H9 (cell line): ENCODE measurements at places on chromosomes 4 and X. TPM values are rescaled to one million over a fixed set of nuclear protein-coding genes. Genes with fewer than 3 reads are reported as not detected.

SRPX gene
- total RNA-seq, result 2.5 and 2.8 TPM in 2 replicates

GLOD5 gene
- not detected in 2 replicates for total RNA-seq

FRMPD4 gene
- total RNA-seq, result 0.18 and 0.24 TPM in 2 replicates

DAPP1 gene
- not detected in 2 replicates for total RNA-seq

- no peaks in the 10 kb centered on the region for H3K27me3 ChIP-seq
- H3K4me1 ChIP-seq, result no peaks in the 10 kb centered on the region
- no peak overlapping the region for H3K4me3 ChIP-seq
- DNase-seq, result no peak
These were observed 250.0 kb upstream of the NR3C2 start for GRCh38 chr4:148692242-148692641.

GRCh38 chr4:183959319-183960045 is 54.4 kb downstream of the STOX2 start:
- H3K4me1 ChIP-seq, result peaks cover 9% of the 10 kb centered on the region; the same call in 1 of the 2 replicates
- no peak for DNase-seq
- no peak overlapping the region for H3K4me3 ChIP-seq
- H3K27ac ChIP-seq, result no peak overlapping the region
- H3K27me3 ChIP-seq, result no peaks in the 10 kb centered on the region; the same call in 1 of the 2 replicates
- H3K36me3 ChIP-seq, result no peaks in the 10 kb centered on the region

- no peaks in the 10 kb centered on the region for H3K27me3 ChIP-seq
- no peak for DNase-seq
- no peaks in the 10 kb centered on the region for H3K36me3 ChIP-seq
- no peak overlapping the region for H3K27ac ChIP-seq
- no peak overlapping the region for H3K4me3 ChIP-seq
These were observed 31.6 kb upstream of the RPS6KA6 start for GRCh38 chrX:84219551-84219950.

- peaks cover 17% of the 10 kb centered on the region; the same call in 2 of the 3 replicates for H3K36me3 ChIP-seq
- H3K4me1 ChIP-seq, result no peaks in the 10 kb centered on the region
- no peaks in the 10 kb centered on the region for H3K27me3 ChIP-seq
- H3K4me3 ChIP-seq, result no peak overlapping the region
These were observed 101.4 kb downstream of the CDS1 start for GRCh38 chr4:84684361-84684760.

DNA sequence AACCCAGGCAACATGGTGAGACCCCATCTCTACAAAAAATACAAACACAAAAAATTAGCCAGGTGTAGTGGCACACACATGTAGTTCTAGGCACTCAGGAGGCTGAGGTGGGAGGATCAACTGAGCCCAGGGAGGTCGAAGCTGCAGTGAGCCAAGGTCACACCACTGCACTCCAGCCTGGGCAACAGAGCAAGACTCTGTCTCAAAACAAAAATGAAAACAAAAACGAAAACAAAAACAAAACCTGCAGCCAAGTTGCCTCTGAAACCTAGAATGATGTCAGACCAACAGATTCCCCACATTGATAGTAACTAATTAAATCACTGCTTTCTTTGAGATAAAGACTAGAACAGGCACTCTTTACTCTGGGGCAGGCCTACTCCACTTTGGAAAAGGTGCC is 104.5 kb downstream of the AMELX start:
- no peaks in the 10 kb centered on the region for H3K4me1 ChIP-seq
- H3K4me3 ChIP-seq, result no peak overlapping the region
- DNase-seq, result no peak
- no peak overlapping the region for H3K27ac ChIP-seq

DNA sequence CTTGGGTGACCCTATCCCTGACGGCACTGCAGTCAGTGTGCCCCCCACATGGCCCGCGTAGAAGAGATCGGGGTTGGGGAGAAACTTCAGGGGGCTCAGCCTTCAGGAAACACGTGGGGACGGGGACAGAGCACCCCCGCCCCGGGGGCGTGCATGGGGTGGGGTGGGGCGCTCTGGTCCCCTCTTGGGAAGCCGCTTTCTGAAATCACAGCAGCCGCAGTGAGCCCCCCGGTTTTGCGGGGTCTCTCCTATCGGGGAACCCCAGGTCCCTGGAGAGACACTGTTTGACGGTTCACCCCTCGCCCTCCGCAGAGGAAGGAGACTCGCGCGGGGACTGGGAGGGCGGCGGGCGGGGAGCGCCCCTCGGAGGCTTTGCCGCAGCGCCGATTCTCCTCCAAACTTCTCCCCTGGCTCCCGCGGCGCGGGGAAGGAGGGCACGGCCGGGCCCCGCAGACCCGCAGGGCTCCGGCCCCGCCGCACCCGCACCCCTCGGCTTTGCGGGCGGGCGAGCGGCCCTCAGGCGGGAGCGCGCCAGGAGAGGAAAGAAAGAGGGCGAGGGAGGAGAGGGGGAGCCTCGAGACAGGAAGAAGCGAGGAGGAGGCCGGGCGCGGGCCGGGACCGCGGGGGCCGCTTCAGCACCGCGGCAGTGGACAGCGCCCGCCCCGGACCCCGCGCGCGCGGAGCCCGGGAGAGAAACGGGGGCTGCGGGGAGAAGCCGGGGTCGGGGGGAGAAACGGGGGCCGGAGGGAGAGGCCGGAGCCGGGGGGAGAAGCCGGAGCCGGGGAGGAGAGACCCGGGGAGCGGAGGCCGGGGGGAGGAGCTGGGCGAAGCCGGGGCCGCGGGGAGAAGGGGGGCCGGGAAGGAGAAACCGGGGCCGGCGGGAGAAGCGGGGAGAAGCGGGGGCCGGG is 612 bp downstream of the CPLX1 start:
- DNase-seq, result no peak
- no peaks in the 10 kb centered on the region for H3K4me1 ChIP-seq
- H3K36me3 ChIP-seq, result no peaks in the 10 kb centered on the region
- H3K27me3 ChIP-seq, result peaks cover 30% of the 10 kb centered on the region; the same call in 1 of the 2 replicates
- H3K4me3 ChIP-seq, result no peak overlapping the region
- H3K27ac ChIP-seq, result no peak overlapping the region

GRCh38 chr4:183855323-183856190 is 49.5 kb upstream of the STOX2 start:
- no peak overlapping the region for H3K4me3 ChIP-seq
- H3K4me1 ChIP-seq, result no peaks in the 10 kb centered on the region
- no peak for DNase-seq
- H3K27ac ChIP-seq, result no peak overlapping the region
- no peaks in the 10 kb centered on the region for H3K27me3 ChIP-seq
